ENCODE measurements at places on chromosomes 7 and 10.

GRCh38 chr7:92251181-92251580 lies 5.4 kb downstream of the ANKIB1 start:
- DNase-seq = no peak

GRCh38 chr10:90205340-90205739 lies 503.9 kb downstream of the KIF20B start:
- no peak for DNase-seq

GRCh38 chr10:1531883-1532597 lies 205.3 kb downstream of the ADARB2 start:
- no peak for DNase-seq

- no peak for DNase-seq
Observed at GRCh38 chr10:67519434-67519833, 176.6 kb downstream of the CTNNA3 start.

GRCh38 chr10:44008917-44009709 lies 360.4 kb upstream of the ZNF32 start:
- no peak for DNase-seq

GRCh38 chr7:105650382-105650970 lies 69.2 kb upstream of the EFCAB10 start:
- no peak for DNase-seq

DNA sequence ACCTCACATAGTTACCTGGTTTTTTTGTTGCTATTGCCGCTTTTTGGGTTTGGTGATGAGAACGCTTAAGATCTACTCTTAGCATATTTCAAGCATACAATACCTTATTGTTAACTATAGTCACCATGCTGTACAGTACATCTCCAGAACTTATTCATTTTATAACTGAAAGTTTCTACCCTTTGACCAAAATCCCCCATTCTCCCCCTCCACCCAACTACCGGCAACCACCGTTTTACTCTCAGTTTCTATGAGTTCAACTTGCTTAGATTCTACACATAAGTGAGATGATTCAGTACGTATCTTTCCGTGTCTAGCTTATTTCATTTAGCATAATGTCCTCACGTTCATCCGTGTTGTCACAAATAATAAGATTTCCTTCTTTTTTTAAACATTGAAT lies 86.7 kb upstream of the IL6 start:
- no peak for DNase-seq

- no peak for DNase-seq
Observed at GRCh38 chr10:18333621-18334020, 193.4 kb downstream of the CACNB2 start.

- no peak for DNase-seq
Observed at GRCh38 chr10:69484736-69485135, 33.5 kb downstream of the TSPAN15 start.

Data from GOT3 (cell line).